Endodermal cell (in vitro differentiated cells): ENCODE measurements at places on chromosomes 4 and X. TPM values are rescaled to one million over a fixed set of nuclear protein-coding genes. Genes with fewer than 3 reads are reported as not detected.
A peak's percentile ranks its signal among the peaks of the same experiment; 100 is the strongest.

DNA sequence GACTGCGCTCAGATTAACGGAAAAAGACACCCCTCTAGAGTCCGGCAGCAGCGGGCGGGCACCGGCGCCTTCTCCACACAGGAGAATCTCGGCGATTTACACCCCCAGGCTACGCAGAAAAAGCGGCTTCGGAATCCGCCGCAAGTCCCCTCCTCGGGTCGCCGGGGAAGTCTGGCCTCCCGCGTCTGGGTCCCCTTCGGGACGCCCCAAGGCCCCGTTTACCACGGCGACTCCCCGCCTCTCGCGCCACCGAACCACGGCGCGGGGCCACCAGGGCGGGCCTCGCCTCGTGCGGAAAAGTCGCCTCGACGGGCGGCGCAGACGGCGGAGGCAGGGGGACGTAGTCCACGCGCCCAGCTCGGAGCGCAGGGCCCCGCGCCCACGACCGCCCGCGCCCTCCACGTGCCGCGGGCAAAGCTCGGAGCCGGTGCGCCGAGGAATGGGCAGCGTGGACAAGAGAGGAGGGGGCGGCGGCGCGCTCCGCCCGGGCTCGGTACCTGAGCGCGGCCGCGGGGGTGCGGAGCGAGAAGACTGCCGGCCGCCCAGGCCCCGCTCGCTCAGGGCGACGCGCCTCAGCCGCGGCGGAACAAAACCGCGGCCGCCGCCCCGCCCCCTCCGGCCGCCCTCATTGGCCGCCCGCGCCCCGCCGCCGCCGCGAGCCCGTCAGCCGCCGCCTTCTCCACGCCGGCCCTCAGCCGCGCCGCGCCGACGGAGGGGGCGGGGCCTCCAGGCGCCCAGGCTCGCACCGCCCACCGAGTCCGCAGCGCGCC lies at the start of gene FAM53A:
Gene FAM53A (minus strand): TSS at position 578 of the 770 bp plus-strand sequence. CDS start 15,572 bp downstream, outside the sequence.
- H3K4me3 ChIP-seq: peak within 1 kb of the TSS; percentile 75
- DNase-seq: peak; percentile 68
- no peaks in the 10 kb centered on the region for H3K4me1 ChIP-seq

DNA sequence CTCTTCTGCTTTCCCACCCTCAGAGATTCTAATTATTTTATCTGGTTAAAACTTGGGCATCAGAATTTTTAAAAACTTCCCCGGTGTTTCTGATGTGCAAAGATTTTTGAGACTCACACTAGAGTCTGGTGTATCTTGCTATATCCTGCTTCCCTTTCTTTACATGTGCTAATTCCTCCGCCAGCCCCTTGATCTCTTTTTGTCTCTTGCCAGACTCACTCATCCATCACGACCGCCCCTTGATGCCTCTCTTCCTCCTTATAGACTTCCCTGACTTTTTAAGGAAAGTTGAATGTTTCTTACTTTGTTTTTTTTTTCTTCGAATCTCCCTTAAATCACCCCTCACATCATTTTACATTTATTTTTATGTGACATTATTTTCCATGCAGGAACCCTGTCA lies 274.9 kb upstream of the PITX2 start:
- H3K27ac ChIP-seq: no peak overlapping the region
- no peaks in the 10 kb centered on the region for H3K36me3 ChIP-seq
- DNase-seq: no peak
- no peak overlapping the region for H3K4me3 ChIP-seq
- peaks cover 3% of the 10 kb centered on the region for H3K4me1 ChIP-seq

DNA sequence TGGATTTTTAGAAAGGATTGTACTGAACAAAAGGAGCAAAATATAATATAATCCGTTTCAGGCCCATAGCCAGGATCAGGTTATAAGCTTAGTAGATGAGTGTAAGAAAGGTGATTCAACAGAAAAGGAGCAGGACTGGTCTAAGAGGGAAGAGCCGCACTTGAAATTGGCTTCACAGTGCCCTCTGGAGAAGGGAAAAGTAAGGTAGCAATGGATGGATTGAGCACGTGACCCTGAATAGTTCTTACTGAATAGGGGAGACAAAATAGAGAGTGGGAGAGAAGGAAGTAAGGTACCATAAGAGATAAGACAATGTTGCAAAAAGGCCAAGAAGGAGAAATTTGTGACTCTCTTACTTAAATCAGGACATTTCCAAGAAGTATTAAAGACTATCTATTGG lies 15.6 kb downstream of the CXorf66 start:
- no peaks in the 10 kb centered on the region for H3K27me3 ChIP-seq
- H3K36me3 ChIP-seq: no peaks in the 10 kb centered on the region
- no peak overlapping the region for H3K4me3 ChIP-seq
- no peaks in the 10 kb centered on the region for H3K4me1 ChIP-seq

GRCh38 chr4:4384837-4385236 lies 2.1 kb upstream of the NSG1 start:
- H3K36me3 ChIP-seq: no peaks in the 10 kb centered on the region
- H3K27me3 ChIP-seq: peaks cover 98% of the 10 kb centered on the region
- peak; percentile 93 for DNase-seq

The MAGEA12 gene
- total RNA-seq: not detected in 3 replicates

DNA sequence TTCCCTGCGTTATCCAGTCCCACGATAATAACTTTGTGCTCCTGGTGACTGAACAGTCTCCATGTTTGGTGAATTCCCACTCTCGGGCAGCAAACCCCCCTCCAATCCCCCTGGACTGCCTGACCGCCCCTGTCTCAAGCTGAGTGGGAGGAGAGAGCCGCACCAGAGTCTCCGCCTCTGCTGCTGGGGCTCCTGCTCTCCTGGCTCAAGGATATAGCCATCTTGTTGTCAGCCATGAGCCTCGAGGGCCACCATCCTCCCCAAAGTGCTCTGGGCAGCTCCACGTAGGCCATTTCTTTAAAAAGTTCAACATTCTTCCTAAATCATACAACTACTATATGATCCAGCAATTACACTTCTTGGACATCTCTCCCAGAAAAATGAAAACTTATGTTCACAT lies 49.3 kb upstream of the PGRMC1 start:
- no peaks in the 10 kb centered on the region for H3K4me1 ChIP-seq
- no peak overlapping the region for H3K27ac ChIP-seq
- H3K27me3 ChIP-seq: no peaks in the 10 kb centered on the region

The C4orf50 gene
- total RNA-seq: 0.40 to 0.93 TPM (median 0.84 TPM) in 3 replicates

DNA sequence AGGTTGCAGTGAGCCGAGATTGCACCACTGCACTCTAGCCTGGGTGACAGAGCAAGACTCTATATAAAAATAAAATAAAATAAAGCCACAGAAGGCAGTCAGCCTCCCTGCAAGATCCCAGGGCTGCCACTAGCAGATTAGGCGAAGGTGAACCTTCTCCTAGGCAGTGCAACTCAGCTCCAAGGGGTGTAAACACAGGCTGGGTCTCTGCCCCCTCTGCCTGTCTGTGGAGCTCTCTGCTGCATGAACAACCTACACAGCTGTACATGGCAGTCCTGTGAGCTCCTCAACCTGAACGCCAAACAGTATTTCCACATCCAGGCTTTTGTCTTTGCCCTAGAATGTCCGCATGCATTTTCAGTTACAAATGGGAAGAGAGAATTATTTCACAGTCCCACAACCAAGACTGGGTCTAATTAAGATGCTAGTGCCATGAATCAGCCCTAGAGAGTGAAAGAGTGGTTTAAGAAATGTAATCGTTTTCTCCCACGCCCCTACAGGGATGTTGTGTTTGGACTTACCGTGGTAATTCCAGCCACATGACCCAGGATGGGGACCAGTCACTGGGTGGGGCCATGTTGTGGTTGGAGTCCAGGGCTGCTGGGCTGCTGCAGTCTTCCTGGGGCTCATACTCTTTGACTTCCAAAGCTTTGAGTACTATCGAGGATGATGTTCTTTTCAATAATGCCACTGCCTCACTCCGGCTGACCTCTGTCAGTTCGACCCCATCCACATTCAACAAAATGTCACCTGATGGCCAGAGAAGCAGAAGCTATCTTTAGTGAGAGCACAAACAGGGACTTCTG lies 99.0 kb downstream of the FIP1L1 start:
- H3K27me3 ChIP-seq: no peaks in the 10 kb centered on the region
- H3K36me3 ChIP-seq: no peaks in the 10 kb centered on the region
- peak overlapping the region; percentile 16 for H3K4me3 ChIP-seq
- peak; percentile 60 for DNase-seq
- H3K4me1 ChIP-seq: peaks cover 4% of the 10 kb centered on the region
- H3K27ac ChIP-seq: no peak overlapping the region

DNA sequence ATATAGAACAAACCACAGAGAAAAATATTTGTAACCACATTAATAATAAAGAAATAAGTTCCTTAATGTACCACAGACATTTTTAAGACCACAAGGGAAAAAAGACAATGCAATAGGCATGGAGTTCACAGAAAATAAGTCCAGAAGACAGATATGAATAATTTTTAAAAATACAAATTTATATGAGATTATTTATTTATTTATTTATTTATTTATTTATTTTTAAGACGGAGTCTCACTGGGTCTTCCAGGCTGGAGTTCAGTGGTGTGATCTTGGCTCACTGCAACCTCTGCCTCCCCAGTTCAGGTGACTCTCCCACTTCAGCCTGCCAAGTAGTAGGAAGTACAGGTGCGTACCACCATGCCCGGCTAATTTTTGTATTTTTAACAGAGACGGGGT lies 53.7 kb downstream of the THAP9 start:
- no peak for DNase-seq
- no peak overlapping the region for H3K27ac ChIP-seq
- no peaks in the 10 kb centered on the region for H3K4me1 ChIP-seq

The CPLX1 gene
- total RNA-seq: 1.7 and 1.9 TPM in 2 replicates

- H3K4me3 ChIP-seq: peak overlapping the region; percentile 80
- H3K27me3 ChIP-seq: no peaks in the 10 kb centered on the region
- no peaks in the 10 kb centered on the region for H3K4me1 ChIP-seq
- DNase-seq: no peak
These were observed 383 bp downstream of the PCYT1B start for GRCh38 chrX:24646745-24647182.

The SOX3 gene
- 0.27 to 1.6 TPM (median 0.59 TPM) in 3 replicates for total RNA-seq

The NDNF gene
- total RNA-seq: 2.4 and 3.1 TPM in 2 replicates

DNA sequence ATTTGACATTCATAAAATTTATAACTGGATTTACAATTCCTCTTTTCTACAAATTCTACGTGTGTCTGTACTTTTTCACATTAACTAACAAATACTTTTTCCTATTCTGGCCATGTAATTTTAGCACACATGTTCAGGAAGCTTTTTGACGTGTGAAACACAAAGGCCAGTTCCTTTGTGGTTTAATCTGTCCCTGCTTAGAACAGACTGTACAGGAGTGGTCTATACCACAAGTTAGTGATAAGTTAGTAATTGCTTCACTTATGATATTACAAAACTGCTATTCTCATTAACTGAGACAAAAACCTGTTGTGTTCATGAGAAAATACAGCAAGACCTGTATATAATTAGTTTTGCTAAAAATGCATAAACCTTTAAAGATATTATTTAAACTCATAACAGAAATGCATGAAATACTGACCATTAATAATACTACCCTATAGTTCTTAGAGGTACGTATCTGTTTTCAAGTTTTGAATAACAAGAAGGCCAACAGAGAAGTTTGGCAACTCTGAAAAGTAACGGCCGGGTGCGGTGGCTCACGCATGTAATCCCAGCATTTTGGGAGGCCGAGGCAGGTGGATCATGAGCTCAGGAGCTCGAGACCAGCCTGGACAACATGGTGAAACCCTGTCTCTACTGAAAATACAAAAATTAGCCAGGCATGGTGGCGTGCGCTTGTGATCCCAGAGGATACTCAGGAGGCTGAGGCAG lies 13.7 kb upstream of the AREG start:
- DNase-seq: no peak
- H3K4me1 ChIP-seq: no peaks in the 10 kb centered on the region
- H3K27me3 ChIP-seq: no peaks in the 10 kb centered on the region
- no peak overlapping the region for H3K4me3 ChIP-seq

DNA sequence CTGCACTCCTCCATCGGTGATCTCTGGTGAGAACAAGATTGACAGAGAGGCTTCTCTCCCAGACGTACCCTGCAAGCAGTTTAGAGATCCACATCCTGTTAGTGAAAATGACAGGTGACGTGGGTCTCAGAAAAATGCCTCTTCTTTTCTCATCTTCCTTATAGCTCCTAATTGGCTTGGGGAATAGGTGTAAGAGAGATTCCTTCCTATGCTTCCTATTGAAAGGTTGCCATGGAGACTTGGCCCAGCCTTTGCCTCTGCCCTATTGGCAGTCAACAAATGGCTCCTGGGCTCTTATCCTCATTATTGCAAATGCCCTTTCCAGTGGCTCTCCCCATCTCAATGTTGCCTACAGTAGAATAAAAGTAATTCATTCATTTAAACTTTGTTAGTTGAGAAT lies 26.5 kb upstream of the DGKK start:
- no peaks in the 10 kb centered on the region for H3K27me3 ChIP-seq
- H3K4me3 ChIP-seq: no peak overlapping the region
- no peaks in the 10 kb centered on the region for H3K36me3 ChIP-seq

The RAB41 gene
- total RNA-seq: not detected in 3 replicates

The NMU gene
- total RNA-seq: 7.6 to 9.6 TPM (median 7.8 TPM) in 3 replicates

DNA sequence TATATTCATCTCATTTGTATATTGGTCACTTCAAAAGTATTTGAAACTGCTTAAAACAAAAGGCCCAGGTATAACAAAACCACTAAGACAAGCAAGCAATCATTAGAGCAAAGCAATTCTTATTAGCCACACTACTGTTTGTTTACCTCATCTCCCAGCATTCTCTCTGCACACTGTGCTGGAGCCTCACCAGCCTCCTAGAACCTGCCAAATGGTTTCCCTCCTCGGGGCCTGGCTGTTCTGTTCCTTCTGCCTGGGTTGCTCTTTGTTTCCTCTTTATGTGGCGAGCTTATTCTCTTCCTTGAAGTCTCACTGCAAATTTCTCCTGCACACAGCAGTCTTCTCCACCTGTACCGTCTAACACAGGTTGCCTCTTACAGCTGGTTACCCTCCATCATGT lies 67.5 kb upstream of the MND1 start:
- H3K27me3 ChIP-seq: no peaks in the 10 kb centered on the region
- peaks cover 5% of the 10 kb centered on the region for H3K4me1 ChIP-seq
- H3K27ac ChIP-seq: no peak overlapping the region
- H3K36me3 ChIP-seq: peaks cover 37% of the 10 kb centered on the region

DNA sequence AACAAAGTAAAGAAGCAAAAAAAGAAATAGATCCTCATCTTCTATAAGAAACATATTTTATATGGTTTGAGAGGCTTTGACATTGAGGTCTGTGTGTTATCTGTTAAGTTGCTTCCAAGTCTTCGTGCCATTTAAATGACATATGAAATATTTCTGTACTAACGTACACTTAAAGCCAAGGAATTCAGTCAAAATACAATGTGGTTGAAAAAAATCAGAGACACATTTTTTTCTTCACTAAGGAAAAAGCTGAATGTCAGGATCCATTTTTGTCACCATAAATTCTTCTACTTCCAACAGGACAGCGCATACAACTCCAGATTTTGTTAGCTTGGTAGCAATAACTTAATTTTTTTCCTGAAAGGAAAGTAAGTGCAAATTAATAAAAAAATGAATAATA lies 168.5 kb downstream of the FAT4 start:
- H3K4me3 ChIP-seq: no peak overlapping the region
- H3K27ac ChIP-seq: no peak overlapping the region
- no peaks in the 10 kb centered on the region for H3K36me3 ChIP-seq
- no peaks in the 10 kb centered on the region for H3K4me1 ChIP-seq

GRCh38 chrX:155213731-155214130 lies 2.5 kb upstream of the VBP1 start:
- H3K4me3 ChIP-seq: no peak overlapping the region
- DNase-seq: no peak
- no peaks in the 10 kb centered on the region for H3K36me3 ChIP-seq
- peaks cover 3% of the 10 kb centered on the region for H3K4me1 ChIP-seq
- no peaks in the 10 kb centered on the region for H3K27me3 ChIP-seq

GRCh38 chr4:98784947-98785706 lies 126.7 kb upstream of the TSPAN5 start:
- peaks cover 15% of the 10 kb centered on the region for H3K27me3 ChIP-seq
- no peak overlapping the region for H3K27ac ChIP-seq
- H3K4me1 ChIP-seq: no peaks in the 10 kb centered on the region
- no peak overlapping the region for H3K4me3 ChIP-seq
- no peak for DNase-seq
